Stimulated activated CD4-positive, alpha-beta T cell treated with anti-CD3 and anti-CD28 coated beads, Interleukin-4, amount 100 ng/mL, for 48 hours (primary cell): ENCODE measurements at places on chromosomes 11 and 22.

GRCh38 chr22:38886333-38886732, 14.3 kb upstream of the CBX6 start:
- DNase-seq: no peak

DNA sequence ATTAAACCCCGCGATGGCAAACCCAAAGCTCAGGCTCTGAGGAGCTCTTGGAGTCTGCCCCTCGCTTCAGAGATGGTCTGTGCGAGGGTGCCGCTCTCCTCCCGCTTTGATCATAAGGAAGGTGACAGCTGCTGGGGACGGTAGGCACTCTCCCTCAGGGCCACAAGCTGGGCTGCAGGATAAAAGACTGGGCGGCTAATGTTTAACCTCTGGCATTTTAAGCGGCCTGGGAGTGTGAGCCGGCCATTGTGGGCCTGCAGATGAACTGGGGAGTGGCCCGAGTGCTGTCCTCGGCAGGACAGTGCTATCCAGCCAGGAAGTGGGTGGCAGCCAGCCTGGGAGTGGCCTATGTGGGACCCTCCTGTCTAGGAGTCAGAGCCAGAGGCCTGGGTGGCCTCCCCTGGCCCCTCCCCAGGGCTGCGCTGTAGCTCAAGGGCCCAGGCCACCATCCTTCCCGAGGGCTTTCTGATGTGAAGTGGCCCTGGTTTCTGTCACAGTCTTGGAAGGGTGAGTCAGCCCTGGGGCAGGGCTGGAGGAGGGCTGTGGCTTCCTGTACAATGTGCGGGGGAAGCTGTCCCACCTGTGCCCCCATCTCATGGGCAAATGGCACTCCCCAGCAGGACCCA, 58.7 kb upstream of the PRODH start:
- no peak for DNase-seq

GRCh38 chr22:48353116-48353947, 1474.3 kb downstream of the BRD1 start:
- DNase-seq: no peak

DNA sequence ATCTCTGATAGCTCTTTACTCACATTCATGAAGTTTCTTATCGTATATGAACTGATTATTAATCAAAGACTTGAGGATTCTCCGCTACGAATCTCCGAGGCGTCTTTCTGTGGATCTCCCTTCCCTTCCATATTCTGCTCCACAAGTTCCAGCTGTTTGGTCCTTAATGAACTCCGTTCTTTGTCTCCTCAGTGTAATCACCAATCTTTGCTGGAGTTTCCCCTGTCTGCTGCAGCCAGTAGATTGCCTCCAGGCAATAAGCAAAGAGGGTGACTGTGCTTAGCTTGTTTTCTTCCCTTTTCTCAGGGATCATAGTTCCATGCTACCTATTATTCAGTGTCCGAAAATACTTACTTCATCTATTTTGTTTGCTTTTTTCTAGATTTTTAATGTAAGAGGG, 169.6 kb upstream of the FOLH1 start:
- no peak for DNase-seq
